Dorsolateral prefrontal cortex (tissue), 122 donors: ENCODE measurements at places on chromosomes 7 and 10. TPM values are rescaled to one million over a fixed set of nuclear protein-coding genes. Genes with fewer than 3 reads are reported as not detected.

Gene GIMAP2
- total RNA-seq = 4.6 TPM

Gene MRPS33
- 32.6 TPM for total RNA-seq

Gene HOXA5
- not detected for total RNA-seq

Gene CALD1
- 155 TPM for total RNA-seq

Gene AEBP1
- 58.4 TPM for total RNA-seq

Gene IDI2
- not detected for total RNA-seq

Gene SORCS1
- total RNA-seq = 29.0 TPM

Gene DPYSL4
- 85.2 TPM for total RNA-seq

Gene TUBAL3
- 0.35 TPM for total RNA-seq

Gene LIPF
- not detected for total RNA-seq

Gene HOXA10
- total RNA-seq = not detected

Gene GNGT1
- not detected for total RNA-seq

Gene DYNC1I1
- 137 TPM for total RNA-seq

Gene PPIA
- total RNA-seq = 1,343 TPM

Gene OR2A42
- not detected for total RNA-seq

Gene ZNF33B
- total RNA-seq = 20.0 TPM

Gene SVOPL
- total RNA-seq = 1.1 TPM

Gene JCAD
- 68.4 TPM for total RNA-seq

Gene EN2
- total RNA-seq = not detected

Gene SVIL
- 5.7 TPM for total RNA-seq

Gene SYCE1
- 19.1 TPM for total RNA-seq

Gene SPDYE5
- total RNA-seq = not detected

Gene RBM17
- 96.6 TPM for total RNA-seq

Gene DEPP1
- total RNA-seq = 49.8 TPM

Gene GPR146
- 24.2 TPM for total RNA-seq

Gene INA
- 178 TPM for total RNA-seq

Gene LGI1
- 73.1 TPM for total RNA-seq
